ENCODE measurements at places on chromosomes 6 and 20.

DNA sequence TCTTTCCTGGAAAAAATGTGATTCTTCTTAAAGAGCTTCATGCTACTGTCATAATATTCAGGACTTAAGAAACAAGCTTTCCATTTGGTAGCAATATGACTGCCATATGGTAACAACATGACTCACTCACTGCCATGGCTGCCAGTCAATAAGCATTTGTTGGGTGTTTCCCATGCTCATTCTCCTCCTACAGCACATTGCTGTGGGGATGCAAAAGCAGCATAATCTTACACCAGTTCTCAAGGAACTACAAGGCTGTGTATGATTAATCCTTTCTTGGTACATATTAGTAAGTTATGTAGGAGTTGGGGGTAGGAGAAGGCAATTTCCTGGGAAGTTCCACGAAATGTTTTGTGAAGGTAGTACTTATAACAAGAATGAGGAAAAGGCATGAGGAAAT lies 76.7 kb downstream of the CEP162 start:
- DNase-seq, result no peak

GRCh38 chr20:54148947-54149764 lies 24.6 kb downstream of the CYP24A1 start:
- no peak for DNase-seq

DNA sequence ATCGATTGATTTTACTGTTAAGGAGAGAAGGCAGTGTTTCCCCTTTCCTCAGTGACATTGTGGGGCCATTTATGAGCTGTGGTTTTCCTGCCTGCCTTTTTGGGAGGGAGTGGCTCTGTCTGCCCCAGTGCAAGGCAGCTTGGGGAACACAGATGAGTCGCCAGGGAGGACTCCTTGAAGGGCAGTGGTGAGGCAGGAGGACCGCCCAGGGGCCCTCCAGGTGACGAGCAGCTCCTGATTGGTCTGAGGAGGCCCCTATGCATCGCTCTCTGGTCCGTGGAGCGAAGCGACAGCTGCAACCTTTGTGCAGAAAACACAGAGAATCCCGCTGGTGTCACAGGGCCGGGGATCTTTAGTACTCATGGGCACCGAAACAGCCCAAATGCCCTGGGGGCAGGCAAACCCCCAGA lies 100.3 kb downstream of the TMEM242 start:
- no peak for DNase-seq

DNA sequence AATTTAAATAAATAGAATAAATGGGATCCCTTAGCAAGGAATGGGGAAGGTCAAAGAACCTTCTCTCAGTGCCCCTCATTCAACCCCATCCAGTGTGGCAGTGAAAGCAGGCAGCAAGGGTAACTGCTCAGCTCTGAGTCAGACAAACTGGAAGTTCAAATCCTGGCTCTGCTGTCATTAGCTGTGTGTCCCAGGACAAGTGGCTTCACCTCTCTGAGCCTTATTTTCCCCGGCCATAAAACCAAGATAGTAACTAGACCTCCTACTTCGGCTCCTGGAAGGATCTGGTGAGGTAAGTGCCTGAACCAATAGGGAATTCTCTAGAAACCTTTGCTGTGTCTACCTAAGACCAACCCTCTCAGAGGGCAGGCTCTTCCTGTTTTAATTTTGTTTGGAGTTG lies 4.1 kb downstream of the GHRH start:
- DNase-seq, result no peak

DNA sequence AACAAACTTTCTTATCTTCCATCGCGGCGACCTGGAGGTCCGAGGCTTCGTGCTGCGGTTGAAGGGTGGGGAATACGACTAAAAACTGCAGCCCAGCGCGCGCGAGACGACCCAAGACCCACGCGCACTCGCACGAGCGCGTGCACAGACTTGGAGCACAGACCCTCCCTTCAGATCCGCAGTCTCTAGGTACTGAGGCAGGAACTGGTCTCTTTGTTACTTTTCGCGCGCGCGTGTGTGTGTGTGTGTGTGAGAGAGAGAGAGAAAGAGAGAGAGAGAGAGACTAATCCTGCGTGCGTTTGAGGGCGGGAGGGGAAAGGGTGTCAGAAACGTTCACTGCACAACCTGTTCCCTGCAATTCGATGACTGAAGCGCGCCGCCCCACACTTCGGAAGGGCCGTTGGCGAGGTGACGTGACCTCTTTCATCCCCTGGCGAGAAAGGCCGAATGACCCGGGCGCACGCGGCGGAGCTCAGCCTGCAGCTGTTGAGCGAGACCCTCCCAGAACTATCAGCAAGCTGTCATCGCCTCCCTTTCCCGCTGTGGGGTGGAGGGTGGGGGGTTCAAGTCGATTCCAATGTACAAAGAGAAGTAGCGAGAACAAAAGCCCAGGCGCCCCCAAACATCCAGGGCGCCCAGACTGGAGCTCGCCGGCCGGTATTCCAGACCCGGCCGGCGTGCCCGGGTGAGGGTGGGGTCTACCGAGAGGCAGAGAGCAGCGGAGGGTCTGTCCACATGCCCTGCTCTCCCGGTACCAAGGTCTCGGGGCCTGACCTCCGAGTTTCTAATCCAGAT lies 1.5 kb upstream of the TUBB2B start:
- no peak for DNase-seq

DNA sequence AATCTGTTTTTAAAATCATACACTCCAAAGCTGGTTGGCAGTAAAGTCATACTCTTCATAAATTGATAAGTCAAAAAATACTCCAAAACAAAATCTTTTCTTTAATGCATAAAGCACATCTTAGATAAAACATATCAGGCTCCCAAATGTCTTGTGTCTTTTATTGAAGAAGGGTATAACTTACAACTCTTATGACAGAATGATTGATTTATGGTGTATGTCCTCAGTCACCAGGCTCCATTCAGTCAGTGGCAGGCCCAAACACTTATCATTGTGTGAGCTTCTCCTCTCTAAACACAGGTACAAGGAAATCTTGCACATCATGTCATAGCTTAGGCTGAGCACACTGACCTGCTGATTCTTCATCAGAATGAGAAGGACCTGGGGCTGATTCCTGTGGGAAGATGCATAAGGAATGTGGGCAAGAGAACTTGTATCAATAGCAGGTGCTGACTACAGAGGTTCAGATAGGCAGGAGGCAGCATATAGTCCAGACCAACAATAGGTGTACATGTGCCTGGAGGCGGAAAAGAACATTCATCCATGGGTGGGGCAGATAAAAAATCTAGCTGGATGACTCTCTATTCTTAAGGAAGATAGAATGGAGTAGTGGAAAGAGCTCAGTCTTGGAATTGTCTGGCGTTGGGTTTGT lies 1.9 kb downstream of the CALHM5 start:
- no peak for DNase-seq

DNA sequence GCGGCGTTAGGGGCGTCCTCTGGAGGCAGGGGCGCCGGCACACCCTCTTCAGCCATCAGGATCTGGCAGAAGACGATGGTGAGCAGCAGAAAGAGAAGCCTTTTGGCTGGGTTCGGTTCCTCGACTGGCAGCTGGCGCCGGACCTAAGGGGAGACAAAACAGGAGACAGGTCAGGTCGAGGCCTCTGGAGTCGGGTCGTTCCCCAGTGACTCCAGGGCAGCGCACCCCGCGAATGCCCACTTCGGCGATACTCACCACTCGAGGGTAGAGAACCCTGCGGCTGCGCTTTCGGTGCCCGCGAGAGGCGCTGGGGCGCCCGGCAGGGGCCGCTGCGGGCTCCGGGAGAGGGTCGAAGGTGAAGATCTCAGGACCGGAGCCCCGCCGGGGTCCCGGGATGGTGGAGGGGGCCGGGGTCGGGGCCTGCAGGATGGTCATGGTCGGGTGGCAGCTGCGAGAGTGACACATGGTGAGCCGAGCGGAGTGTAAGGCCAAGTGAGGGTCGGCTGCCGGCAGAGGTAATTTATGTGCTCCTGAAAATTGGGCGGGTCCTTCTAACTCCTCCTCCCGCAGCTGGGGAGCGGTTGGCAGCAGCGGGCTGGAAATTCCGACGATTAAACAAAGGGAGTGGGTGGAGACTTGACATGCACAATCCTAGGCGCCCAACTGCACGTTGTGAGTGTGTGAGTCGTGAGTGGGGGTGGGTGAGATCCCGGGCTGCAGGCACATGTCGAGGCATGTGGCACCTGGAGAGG lies at the start of gene IER3:
Gene IER3, minus strand, starts transcription at position 494 of the 752 bp plus-strand sequence. Its CDS starts 29 bp downstream, at position 465.
- peak; percentile 67 for DNase-seq

Data from tibial nerve (tissue), 4 donors.